ENCODE measurements at places on chromosomes 3 and 15.

GRCh38 chr3:119585856-119586570 lies 6.7 kb downstream of the ADPRH start:
- DNase-seq: peak; percentile 59

DNA sequence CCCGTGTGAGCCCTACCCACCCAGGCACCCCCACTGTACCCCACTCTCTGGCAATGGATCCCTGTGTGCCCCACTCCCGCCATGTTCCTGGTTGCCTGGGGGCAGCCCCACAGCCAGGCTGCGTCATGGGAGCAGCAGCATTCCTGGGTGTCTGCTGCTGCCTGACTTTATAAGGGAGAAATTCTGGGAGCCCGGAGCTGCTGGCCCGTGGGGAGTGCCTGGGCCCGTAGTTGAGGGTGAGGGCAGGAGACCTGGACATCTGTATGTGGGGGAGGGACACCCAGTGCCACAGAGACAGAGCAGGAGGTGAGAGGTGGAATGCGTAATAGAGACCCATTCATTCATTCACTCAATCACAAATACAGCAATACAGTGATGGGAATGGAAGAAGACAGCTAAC lies 15.1 kb downstream of the CSPG4 start:
- no peak for DNase-seq

DNA sequence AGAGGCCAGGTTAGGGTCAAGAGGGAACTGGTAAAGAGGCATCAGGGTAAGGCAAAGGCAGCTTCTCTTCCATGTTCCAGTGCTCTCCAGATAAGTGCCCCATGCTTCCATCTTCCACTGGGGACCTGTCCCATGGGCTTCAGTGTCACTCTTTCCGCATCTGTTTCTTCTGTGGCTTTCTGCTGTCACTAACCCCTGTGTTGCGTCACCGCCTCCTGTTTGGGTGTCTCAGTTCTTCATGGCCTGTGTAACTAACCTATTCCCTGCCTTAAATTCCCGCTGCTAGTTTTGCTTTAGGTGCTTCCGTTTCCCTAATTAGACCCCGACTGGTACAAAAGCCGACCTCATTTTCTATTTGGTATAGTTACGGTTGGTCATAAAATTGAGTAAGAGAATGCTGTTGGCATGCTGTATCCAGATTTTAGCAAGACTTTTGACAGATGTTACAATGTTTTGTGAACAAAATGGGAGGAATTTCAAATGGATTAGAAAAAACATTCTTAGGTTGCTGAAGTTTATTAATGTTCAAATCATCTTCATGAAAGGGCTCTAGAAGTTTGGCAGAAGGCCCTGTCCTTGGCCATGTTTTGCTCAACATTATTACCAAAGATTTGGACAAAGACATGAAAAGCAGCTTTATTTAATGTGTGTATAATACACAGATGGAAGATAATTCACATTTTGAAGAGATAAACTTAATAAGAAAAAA lies 245.3 kb downstream of the BBX start:
- DNase-seq: no peak

DNA sequence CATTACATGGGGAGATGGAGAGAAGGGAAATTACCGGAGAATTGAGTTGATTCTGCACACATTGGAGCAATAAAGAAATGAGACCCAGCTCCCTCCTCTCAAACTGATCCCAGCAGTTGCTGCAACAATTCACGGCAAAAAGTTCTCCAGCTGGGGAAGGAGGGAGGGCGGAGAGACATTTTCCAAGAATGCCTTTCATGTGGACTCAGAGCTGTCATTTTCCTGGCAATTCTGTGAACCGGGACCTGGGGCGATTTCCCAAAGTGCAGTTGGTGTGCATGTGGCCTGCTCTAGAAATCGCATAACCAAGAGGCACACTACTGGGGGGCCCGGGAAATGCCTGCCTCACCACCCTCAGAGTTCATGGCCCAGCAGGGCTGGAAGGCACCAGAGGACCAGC lies 48.7 kb upstream of the IREB2 start:
- no peak for DNase-seq

GRCh38 chr3:46717447-46718231 lies at the start of gene PRSS50:
Gene PRSS50, minus strand, starts transcription at chr3:46717869. Its CDS starts 45 bp downstream, at chr3:46717824.
- DNase-seq: no peak

DNA sequence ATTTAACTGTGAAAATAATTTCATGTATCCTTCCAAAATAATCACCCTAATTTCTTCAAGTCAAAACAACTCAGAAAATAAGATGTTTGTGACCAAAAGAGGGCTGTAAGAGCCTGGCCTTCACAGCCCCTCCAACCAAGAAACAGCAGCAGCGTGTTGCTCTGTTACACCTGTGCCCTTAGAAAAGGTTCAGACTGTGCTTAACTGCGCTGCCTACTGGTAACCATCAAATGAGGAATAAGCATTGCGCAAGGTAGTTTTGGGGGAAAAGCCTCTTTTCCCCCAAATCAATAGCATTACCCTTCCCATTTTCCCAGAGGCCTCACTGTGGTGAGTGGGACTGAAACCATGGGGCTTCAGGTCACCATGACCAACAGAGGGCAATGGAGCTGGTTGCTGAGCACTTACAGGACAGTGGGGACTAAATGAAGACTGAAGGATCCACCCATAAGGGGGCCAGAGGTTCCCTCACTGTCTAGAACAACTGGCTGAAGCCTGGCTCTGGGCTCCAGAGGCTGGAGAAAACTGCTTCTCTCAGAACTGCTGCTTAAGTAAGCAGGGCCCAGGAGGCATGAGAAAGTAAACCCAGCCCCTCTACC lies 110.7 kb downstream of the PLCH1 start:
- DNase-seq: no peak
